ENCODE measurements at places on chromosomes 6 and 20. TPM values are rescaled to one million over a fixed set of nuclear protein-coding genes. Genes with fewer than 3 reads are reported as not detected.
A peak's percentile ranks its signal among the peaks of the same experiment; 100 is the strongest.

SAMD3 gene
- total RNA-seq: 9.1 TPM

SLC44A4 gene
- 0.27 TPM for total RNA-seq

CDH26 gene
- not detected for total RNA-seq

CCDC170 gene
- 0.82 TPM for total RNA-seq

CLIC5 gene
- not detected for total RNA-seq

JAG1 gene
- 39.2 TPM for total RNA-seq

GRM4 gene
- total RNA-seq: 0.08 TPM

BPI gene
- total RNA-seq: 1.4 TPM

NOX3 gene
- total RNA-seq: not detected

SSR1 gene
- total RNA-seq: 94.4 TPM

SMIM28 gene
- not detected for total RNA-seq

C6orf141 gene
- 5.7 TPM for total RNA-seq

DBNDD2 gene
- 4.6 TPM for total RNA-seq

CALHM5 gene
- total RNA-seq: 6.8 TPM

ADAT2 gene
- total RNA-seq: 7.1 TPM

GRCh38 chr20:18004384-18005031 is 35.7 kb downstream of the MGME1 start:
- peak; percentile 16 for DNase-seq

- no peak for DNase-seq
These were observed 120.1 kb upstream of the PMEPA1 start for GRCh38 chr20:57829805-57830514.

DNA sequence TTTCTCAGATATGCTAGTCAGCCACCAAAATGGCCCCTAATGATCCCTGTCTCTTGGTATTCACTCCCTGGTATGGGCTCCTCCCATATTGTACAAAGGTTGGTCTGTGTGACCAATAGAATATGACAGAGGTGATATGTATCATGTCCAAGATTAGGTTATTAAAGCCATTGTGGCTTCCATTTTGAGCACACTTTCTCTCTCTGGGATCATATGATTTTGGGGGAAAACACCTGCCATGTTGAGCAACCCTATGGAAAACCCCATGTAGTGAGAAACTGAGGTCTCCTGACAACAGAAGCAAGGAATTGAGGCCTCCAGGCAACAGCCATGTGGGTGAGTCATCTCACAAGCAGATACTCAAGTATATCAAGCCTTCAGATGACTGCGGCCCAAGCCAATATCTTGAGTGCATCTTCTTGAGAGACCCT is 7.1 kb upstream of the ZNF318 start:
- DNase-seq: peak; percentile 7

DNA sequence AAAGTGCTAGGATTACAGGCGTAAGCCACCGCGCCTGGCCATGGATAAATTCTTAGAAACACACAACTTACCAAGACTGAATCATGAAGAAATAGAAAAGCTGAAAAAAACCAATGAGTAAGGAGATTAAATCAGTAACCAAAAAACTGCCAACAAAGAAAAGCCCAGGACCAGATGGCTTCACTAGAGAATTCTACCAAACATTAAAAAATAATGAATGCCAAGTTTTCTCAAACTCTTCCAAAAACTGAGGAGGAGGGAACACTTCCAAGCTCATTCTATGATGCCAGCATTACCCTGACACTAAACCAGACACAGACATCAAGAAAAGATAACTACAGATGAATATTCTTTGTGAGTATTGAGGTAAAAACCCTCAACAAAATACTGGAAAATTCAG is 44.3 kb downstream of the USP49 start:
- peak; percentile 4 for DNase-seq

DNA sequence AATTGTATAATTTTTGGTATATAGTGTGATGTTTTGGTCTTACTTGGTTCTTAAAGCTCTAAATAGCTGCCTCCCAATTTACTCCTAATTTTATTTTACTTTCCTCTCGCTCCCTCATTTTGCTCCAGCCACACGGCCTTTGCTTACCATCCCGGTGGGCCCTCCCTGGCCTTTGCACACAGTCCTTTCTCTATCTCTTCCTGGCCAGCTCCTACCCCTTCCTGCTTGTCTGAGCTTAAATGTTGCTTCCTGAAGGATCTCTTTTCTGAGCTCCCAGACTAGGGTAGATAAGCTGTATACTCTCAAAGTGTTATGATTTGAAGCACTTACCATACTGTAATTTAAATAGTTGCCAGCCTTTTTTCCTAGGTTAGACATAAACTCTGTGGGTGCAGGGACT is 121.7 kb downstream of the UTRN start:
- no peak for DNase-seq

- DNase-seq: no peak
These were observed 4.2 kb downstream of the DOP1A start for GRCh38 chr6:83071707-83072106.

- DNase-seq: no peak
These were observed 57.5 kb upstream of the IL20RA start for GRCh38 chr6:137102050-137102848.

- DNase-seq: no peak
These were observed 137.5 kb upstream of the BACH2 start for GRCh38 chr6:90434094-90434493.

DNA sequence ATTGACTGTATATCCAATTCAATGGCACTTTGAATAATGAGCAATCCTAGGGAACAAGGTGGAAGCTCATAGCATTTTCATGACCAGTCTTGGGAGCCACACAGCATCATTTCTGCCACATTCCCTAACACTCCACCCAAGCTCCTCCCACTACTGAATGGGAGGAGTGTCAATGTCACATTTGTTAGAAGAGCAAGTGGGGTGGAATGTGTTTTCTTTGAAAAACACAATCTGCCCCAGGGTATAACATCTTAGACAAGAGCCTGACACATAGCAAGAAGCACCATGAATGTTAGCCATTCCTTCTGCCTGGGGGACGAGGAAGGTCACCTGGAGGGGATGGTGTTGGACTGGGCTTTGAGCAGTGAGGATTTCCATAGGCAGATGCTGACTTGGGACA is 258.3 kb upstream of the PMEPA1 start:
- DNase-seq: no peak

- peak; percentile 16 for DNase-seq
These were observed 17.2 kb upstream of the PREX1 start for GRCh38 chr20:48844996-48845395.

GRCh38 chr20:34791289-34792020 is 34.0 kb downstream of the NCOA6 start:
- DNase-seq: peak; percentile 92

GRCh38 chr6:5447921-5448320 is 186.6 kb downstream of the FARS2 start:
- DNase-seq: no peak

GRCh38 chr6:52815167-52816092 is 11.8 kb upstream of the GSTA1 start:
- peak; percentile 60 for DNase-seq

GRCh38 chr6:79544939-79545450 is 7.8 kb upstream of the LCA5 start:
- DNase-seq: peak; percentile 97

GRCh38 chr6:110039981-110040383 is 61.9 kb downstream of the GPR6 start:
- peak; percentile 36 for DNase-seq

DNA sequence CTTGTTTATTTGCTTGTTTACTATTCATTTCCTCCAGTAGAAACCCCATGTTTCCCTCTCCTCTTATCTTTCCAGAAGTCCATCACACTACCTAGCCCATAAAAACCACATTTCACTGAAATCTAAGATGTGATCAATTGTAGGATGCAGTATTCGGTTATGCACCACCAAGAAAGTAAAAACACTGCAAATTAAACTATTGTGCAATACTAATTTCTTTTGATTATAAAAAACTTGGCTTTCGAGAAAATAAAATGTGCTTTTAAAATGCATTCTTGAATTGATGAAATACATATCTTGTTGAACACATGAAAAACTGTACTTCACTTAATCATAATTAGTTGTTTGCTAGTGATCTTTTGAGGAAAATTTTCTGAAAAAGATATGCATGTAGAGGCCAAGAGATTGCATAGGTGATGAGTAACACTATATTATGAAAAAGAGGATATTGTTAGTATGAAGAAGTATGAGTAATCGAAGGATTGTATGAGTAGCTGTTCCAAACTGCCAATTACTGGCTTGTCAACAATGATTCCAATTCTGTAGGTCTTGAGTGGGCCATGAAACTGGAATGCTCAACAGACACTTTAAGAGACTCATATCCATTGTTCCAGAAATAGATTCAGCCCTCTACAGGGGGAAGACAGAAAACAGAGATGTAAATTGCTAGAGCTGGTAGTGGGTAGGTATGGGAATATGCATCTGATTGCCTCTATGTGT is 79.7 kb downstream of the RNF217 start:
- peak; percentile 66 for DNase-seq

DNA sequence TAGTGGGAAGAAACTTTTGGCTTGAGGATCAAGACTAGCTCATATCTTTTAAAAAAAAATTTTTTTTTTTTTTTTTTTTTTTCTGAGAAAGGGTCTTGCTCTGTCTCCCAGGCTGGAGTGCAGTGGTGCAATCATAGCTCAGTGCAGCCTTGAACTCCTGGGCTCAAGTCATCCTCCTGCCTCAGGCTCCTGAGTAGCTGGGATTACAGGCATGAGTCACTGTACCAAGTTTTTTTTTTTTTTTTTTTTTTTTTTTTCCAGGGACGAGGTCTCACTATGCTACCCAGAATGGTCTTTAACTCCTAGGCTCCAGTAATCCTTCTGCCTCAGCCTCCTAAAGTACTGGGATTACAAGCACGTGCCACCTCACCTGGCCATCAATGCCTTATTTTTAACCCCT is 27.9 kb downstream of the GCLC start:
- no peak for DNase-seq

GRCh38 chr6:35980991-35981645 is 43.3 kb downstream of the SLC26A8 start:
- DNase-seq: peak; percentile 7

DNA sequence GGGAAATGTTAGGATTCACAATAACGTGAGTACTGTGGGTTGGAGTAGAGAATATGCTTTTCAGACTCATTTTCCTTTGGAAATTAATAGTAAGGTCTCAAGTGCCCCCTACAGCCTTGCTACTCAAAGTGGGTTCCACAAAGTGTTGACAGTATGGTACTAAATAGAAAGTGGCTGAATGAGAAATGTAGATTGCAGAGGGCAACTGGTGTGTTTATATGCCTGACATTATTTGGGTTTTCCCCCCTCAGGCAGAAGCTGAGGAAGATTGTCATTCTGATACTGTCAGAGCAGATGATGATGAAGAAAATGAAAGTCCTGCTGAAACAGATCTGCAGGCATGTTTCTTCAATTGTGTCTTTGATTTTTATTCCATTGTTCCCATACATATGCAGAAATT is 5.6 kb downstream of the FBXO9 start:
- no peak for DNase-seq

- DNase-seq: peak; percentile 71
These were observed 7.2 kb downstream of the PNLDC1 start for GRCh38 chr6:159807150-159807858.

DNA sequence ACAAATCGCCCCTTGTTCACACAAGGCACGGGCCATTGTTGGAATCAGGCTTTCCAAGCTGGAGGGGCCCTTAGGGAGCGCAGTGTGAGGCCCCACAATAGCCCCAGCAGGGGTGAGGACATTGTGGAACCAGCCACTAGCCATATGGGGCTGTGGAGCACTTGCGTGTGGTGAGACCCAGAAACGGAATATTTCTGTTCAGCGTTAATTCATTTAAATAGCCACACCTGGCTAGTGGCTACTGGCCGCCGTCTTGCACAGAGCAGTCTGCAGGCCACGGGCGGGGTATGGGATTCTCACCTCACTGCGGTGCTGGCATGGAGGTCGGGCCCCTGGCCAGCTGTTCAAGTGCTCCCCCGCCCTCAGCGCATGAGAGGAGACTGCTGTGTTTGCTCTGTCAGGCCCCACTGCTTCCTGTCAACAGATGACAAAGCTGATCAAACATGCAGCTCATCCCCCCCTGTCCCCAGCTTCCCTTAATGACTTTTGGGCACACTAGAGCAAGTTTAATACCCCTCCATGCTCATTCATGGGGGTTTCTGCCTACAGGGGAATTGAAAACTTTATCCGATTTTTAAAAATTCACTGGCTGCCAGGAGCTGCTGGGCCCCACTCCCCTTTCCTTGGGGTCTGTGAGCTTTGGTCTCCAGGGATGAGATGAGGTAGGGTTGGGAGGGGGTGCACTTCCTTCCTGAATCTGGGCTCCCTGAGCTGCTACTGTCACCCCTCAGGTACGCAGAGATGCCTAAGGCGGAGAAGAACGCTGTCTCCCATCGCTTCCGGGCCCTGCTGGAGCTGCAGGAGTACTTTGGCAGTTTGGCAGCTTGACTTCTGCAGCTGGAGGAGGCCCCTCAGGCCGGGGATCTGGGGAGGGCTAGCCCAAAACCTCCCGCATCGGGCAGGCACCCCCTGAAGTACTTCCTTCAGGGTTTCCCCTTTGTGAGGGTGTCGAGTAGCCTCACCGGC is 13.6 kb downstream of the ITPA start:
- DNase-seq: no peak

- DNase-seq: no peak
These were observed 6.6 kb upstream of the EEF1E1 start for GRCh38 chr6:8108759-8109539.

GRCh38 chr6:12584631-12585405 is 131.7 kb upstream of the PHACTR1 start:
- no peak for DNase-seq

DNA sequence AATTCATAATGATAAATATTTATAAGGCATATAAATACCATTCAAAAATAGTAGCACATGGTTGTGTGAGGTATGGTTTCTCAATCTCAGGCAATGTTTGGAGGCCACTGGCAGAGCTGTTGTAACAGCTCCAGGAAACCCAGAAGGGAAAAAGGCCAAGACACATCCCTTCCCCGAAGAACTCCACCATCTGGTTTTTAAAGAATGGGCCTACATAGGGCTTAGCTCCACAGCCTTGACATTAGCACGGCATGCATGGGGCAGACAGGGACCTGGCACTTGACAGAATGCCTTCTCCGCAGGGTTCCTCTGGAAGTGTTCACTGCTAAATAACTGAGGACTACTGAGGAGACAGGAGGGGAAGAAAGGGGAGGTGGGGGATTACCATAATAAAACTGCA is 16.1 kb upstream of the FOXO3 start:
- DNase-seq: peak; percentile 63

- no peak for DNase-seq
These were observed 186.7 kb downstream of the TFAP2C start for GRCh38 chr20:56815796-56816195.

DNA sequence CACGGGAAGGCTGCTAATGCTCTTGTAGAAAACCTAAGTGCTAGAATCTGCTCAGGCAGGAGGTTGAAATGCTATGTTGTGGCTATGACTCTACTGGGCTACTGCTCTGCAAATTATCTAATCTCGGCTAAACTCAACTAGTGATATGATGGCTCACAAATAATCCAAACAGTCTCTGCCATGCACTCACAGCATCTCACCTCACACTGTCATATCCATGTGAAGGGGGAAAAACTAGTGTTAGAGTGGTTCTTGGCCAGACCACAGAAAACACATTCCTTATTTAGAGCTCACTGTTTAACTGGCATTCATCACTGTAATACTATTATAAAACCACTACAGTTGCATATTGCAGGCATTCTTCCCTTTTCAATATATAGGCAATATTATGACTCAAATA is 81.8 kb upstream of the DST start:
- DNase-seq: peak; percentile 83

GRCh38 chr20:45500022-45500421 is 15.4 kb downstream of the SPINT3 start:
- DNase-seq: no peak

- no peak for DNase-seq
These were observed 31.0 kb downstream of the LCA5 start for GRCh38 chr6:79506251-79506650.

GRCh38 chr6:68637071-68637470 is 2.0 kb downstream of the ADGRB3 start:
- DNase-seq: no peak

GRCh38 chr6:38856492-38856891 is 141.4 kb downstream of the DNAH8 start:
- no peak for DNase-seq
